ENCODE measurements at places on chromosomes 3 and 15.
A peak's percentile ranks its signal among the peaks of the same experiment; 100 is the strongest.

DNA sequence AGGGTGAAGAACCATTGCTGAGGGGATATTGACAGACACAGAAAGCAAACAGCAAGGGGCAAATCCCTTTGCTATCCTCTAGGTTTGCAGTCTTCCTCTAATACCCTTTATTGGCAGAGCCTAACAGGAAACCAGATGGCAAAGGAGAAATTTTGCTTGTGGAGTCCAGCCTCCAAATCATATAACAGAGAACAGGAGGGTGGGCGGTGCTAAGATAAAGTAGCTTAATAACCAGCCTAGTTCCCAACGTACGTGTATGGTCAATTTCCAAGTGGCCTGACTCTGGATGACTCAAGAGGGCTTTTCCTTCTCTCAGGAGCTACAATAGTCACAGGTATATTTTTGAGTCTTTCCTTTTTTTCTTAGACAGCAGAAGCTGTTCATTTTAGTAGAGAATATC is 404.5 kb downstream of the PDCD6IP start:
- no peak for DNase-seq

- peak; percentile 80 for DNase-seq
Measured at GRCh38 chr3:193605876-193606275, 12.9 kb downstream of the OPA1 start.

DNA sequence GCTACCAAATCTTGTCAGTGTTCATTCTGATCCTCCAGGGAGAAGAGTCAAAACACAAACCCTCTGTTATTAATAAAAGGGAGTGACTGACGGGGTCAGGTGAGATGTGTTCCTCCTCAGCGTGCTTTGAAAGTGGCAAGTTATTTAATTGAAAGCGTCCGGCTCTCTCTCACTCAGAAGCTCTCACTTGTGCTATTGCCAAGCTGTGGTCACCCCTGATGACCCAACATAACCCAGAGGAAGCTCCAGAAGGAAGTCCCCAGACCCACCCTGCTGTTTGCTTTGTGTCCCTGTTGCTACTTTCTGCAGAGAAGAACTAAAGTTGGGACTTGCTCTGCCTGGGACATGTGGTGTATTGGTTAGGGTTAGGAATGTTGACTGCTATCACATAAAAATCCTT is 235.6 kb downstream of the EDEM1 start:
- no peak for DNase-seq

- DNase-seq = no peak
Measured at GRCh38 chr3:124648551-124648950, 81.7 kb upstream of the UMPS start.

GRCh38 chr15:56608993-56609392 is 124.3 kb downstream of the ZNF280D start:
- DNase-seq = no peak

DNA sequence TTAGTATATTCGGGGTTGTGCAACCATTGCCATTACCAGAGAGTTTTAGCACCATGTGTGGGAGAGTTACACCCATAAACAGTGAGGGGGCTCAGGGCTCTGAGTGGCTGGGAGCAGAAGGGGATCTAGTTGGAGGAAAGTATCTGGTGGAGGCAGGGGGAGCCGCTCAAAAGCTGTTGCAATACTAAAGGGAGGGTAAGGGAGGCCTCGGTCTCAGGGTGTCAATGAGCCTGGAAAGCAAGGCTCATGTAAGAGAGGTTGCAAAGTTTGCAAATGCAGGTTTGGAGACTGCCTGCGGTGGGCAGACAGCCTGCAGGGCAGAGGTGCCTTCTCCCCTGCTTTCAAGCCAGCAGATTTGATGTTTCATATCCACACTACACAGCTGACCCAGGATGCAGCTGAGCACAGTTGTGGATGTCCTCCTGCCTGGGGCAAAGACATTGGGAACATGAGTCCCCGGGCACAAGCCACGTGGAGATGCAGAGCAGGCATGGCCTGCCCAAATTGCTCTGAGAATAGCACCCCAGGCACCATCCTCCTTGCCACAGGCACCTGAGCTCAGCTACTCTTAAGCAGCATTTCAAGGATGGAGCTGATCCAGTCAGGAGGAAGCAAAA is 181.4 kb downstream of the TLE3 start:
- no peak for DNase-seq

DNA sequence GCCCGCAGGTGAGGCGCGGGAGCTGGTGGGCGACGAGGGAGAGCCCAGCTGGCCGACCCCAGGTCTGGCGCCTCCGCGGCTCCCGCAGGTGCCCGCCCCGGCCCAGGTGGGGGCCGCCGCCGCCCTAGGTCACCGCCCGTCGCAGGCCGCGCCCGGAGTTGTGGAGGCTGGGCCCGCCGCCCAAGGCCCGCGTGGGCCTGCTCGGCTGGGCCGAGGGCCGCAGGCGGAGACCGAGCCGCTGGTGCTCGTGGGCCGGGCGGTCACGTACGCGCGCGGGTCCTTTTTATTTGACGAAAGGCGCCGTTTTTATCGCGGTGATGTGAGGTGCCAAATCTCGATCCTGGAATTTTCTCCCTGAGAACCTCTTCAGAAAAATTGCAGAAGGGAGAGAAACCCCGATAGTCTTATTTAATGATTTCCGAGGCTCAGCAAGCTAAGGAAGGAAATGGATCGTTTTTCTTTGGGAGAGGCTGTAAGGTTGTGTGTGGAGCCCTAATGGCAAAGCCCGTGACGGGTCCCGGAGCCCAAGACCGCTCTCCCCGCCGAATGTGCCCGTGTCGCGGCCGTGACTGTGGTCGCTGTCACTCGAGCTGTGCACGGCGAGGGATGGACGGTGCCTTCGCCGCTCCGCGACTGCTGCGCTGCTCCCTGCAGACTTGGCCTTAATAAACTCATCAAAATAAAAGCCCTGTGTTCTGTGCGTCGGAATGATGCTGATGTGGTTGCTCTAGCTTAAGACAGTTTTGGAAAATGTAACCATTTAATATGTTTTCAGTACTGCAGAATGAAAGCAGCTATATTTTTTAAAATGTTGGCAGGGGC is 612 bp downstream of the APPL1 start:
- peak; percentile 49 for DNase-seq

DNA sequence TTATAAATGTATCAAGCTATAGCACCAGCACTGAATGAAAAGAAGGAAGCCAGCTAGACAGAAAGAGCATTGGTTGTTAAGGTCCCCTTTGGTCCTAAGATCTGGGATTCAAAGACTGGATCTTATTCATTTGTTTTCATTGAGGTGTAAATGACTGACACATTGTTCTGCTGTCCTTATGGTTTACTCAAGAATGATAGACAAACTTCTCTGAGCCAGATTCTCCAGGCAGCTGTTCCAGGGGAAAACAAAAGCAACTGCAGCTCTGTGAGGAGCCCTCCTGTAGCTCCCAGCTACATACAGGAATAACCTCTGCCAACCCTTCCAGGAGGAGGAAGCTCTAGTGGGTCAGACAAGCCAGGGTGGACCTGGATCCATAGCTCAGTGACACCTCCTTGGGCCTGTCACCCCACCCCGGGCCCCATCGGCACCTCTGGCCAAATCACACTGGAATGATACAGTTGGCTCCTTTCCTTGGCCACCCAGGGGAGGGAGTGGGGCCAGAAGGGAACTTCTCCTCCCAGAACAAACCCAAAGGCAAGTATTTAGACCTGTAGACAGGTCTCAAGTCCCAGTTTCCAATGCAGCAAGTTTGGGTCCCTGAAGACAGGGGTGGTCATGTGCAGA is 57.8 kb downstream of the ZNF621 start:
- DNase-seq = no peak

DNA sequence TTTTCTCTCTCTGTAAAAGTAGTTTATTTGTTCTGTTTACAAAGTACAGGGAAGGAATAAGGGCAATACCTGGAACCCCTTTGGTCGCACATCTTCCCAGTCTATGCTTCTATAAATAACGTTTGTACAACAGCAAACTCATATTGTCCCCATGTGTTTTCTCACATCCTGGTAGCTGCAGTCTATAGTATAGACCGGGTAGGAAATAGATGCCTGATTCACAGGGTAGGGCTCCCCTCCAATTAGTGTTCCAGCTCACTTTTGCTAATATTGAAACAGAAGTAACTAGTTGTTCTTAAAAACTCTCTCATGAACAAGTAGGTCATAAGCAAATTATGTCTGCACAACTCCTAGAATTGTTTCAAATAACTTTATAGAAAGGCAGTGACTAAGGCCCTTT is 17.7 kb downstream of the ATG7 start:
- DNase-seq = no peak

GRCh38 chr3:118641608-118642007 is 393.0 kb downstream of the IGSF11 start:
- no peak for DNase-seq

GRCh38 chr3:128849911-128850455 is 29.4 kb upstream of the ACAD9 start:
- DNase-seq = peak; percentile 21

- peak; percentile 22 for DNase-seq
Measured at GRCh38 chr3:165805946-165806561, 31.2 kb downstream of the BCHE start.

- peak; percentile 46 for DNase-seq
Measured at GRCh38 chr15:57213862-57214261, 162.4 kb upstream of the CGNL1 start.
